ENCODE measurements at places on chromosomes 5 and 9. TPM values are rescaled to one million over a fixed set of nuclear protein-coding genes. Genes with fewer than 3 reads are reported as not detected.

SLC28A3 gene
- 0.26 TPM for total RNA-seq

ZNF354B gene
- 23.6 TPM for total RNA-seq

IL12B gene
- not detected for total RNA-seq

SPINK13 gene
- not detected for total RNA-seq

AK8 gene
- 2.0 TPM for total RNA-seq

- peaks cover 21% of the 10 kb centered on the region for H3K27me3 ChIP-seq
- H3K36me3 ChIP-seq: peaks cover 5% of the 10 kb centered on the region
- no peak for DNase-seq
- peaks cover 23% of the 10 kb centered on the region for H3K4me1 ChIP-seq
Observed at GRCh38 chr5:77210964-77211690, 647 bp downstream of the PDE8B start.

GRCh38 chr5:29240379-29240778 lies 1953.1 kb upstream of the CDH6 start:
- H3K4me3 ChIP-seq: no peak overlapping the region
- no peaks in the 10 kb centered on the region for H3K4me1 ChIP-seq
- no peaks in the 10 kb centered on the region for H3K27me3 ChIP-seq

DNA sequence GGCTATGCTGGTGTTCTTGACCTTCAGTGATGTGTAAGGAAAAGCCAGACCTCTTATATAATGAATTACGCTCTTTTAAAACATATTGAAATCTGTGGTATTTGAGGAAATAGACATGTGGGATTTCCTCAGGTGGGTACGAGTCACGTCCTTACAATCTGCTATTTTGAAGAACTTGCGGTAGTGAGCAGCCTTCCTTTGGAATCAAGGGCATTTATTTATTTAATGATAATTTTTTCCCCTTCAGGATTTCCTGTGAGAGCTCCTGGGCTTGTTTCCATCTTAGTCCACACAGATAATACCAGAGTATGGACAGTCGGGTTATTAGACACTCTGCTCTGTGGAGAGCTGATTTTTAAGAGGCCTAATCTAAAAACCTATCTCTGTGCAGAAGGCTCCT lies 167.9 kb downstream of the ARHGEF28 start:
- H3K4me1 ChIP-seq: peaks cover 22% of the 10 kb centered on the region
- H3K36me3 ChIP-seq: no peaks in the 10 kb centered on the region
- no peak overlapping the region for H3K4me3 ChIP-seq
- H3K27ac ChIP-seq: peak overlapping the region; percentile 11
- DNase-seq: no peak

DNA sequence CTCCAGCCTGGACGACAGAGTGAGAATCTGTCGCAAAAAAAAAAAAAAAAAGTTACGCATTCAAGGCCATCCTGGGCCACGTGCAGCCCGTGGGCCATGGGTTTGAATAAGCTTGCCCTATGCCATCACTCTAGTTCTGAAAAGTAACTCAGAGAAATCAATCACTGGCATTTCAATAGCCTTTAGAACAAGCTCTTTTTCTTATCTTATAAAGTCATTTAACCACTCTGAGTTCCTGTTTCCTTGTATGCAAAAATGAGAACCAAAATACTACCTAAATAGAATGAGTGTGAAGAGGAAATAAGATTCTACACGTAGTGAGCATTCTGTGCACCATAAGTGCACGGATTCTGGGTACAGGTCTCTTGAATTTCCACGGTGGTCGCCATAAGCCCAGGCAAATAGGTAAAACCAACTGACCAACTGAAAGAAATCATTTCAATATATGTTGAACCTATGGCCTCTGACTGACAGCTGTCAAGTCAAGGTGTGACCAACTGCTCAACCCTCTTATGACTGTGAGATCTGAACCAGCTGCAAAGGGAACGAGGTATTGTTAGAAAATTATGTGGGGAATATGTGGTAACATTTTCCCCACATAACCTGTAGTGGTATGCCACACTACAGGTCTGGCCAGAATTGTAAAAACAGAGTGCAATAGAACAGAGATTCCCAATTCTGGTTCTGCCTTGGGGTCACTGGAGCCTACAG lies 143.9 kb upstream of the LHFPL2 start:
- no peaks in the 10 kb centered on the region for H3K27me3 ChIP-seq
- no peak overlapping the region for H3K27ac ChIP-seq
- no peaks in the 10 kb centered on the region for H3K36me3 ChIP-seq
- no peak for DNase-seq
- H3K4me1 ChIP-seq: peaks cover 13% of the 10 kb centered on the region

DNA sequence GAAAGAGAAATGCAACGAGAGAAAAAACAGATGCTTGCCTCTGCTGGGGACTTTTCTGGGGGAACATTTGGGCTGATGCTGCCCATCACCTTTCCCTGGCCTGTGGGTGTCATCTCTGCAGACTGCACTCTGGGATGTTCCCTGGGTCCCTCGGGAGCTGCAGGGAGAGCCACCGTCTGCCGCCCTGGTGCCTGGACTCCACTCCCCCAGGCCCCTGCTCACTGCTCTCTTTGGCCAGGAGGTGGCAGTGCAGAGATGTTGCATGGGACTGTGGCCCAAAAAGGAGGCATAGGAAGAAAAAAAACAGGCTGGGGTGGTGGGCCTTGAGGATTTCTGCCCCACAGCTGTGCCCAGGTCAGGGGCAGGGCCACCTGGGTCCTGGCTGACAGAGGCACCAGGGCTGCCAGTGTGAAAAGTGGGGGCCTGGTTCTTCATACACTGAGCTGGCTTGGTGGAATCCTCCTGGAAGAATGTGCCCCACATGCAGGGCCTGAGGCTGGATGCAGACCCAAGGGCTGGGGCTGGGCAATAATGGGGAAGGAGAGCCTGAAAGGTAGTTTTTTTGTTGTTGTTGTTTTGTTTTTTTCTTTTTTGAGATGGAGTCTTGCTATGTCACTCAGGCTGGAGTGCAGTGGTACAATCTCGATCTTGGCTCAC lies 353.6 kb downstream of the SLIT3 start:
- no peak overlapping the region for H3K27ac ChIP-seq
- peak; percentile 76 for DNase-seq
- H3K27me3 ChIP-seq: peaks cover 3% of the 10 kb centered on the region
- H3K36me3 ChIP-seq: no peaks in the 10 kb centered on the region
- H3K4me3 ChIP-seq: no peak overlapping the region

- no peak for DNase-seq
- H3K36me3 ChIP-seq: no peaks in the 10 kb centered on the region
- H3K27me3 ChIP-seq: peaks cover 2% of the 10 kb centered on the region
- no peaks in the 10 kb centered on the region for H3K4me1 ChIP-seq
- no peak overlapping the region for H3K27ac ChIP-seq
Observed at GRCh38 chr9:36903541-36904435, 130.3 kb downstream of the PAX5 start.

- no peaks in the 10 kb centered on the region for H3K36me3 ChIP-seq
- DNase-seq: no peak
- H3K27me3 ChIP-seq: peaks cover 1% of the 10 kb centered on the region
- no peak overlapping the region for H3K27ac ChIP-seq
Observed at GRCh38 chr9:97573482-97574073, 59.6 kb downstream of the TSTD2 start.

GRCh38 chr5:116754556-116754955 lies 179.9 kb upstream of the SEMA6A start:
- H3K4me1 ChIP-seq: no peaks in the 10 kb centered on the region
- H3K36me3 ChIP-seq: peaks cover 6% of the 10 kb centered on the region
- DNase-seq: no peak
- H3K27ac ChIP-seq: no peak overlapping the region
- H3K27me3 ChIP-seq: no peaks in the 10 kb centered on the region

DNA sequence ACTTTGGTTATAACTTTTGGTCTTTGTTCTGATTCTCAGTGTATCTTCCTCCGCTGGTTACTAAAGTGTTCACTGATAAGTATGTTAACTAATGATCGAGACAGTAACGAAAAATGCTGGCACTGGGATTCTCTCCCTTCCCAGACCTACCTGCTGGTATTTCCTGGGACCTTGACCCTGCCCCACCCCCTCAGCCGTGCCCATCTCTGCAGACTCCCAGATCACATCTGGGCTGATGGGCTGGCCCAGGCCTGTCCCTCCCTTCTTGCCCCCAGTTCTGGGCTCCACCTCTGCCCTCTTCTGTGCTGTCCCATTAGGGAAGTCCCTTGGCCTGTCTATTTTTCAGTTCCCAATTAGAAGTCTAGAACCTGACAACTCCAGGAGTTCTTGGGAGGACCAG lies 46.9 kb downstream of the NEURL1B start:
- H3K27me3 ChIP-seq: peaks cover 15% of the 10 kb centered on the region
- H3K4me1 ChIP-seq: peaks cover 17% of the 10 kb centered on the region
- H3K36me3 ChIP-seq: no peaks in the 10 kb centered on the region
- no peak overlapping the region for H3K4me3 ChIP-seq
- no peak for DNase-seq

DNA sequence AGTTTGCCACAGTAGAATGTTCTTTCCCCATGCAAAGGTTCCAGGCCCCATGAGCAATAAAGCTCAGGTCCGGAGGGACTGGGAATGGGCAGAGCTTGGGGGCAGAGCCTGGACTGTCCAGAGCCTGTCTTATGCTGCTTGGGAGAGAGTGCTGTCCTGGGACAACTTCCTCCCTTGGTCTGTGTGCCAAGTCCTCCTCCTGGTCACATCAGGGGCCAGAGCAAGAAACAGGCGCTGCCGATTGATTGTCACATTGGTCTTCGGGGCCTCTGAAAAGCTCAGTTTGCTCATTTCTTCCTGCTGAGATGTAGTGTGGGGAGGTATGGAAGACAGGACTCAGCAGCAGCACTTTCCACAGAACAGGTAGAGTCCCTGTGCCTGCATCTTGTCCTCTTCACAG lies 54.0 kb upstream of the FCN1 start:
- no peak overlapping the region for H3K4me3 ChIP-seq
- DNase-seq: no peak
- H3K4me1 ChIP-seq: no peaks in the 10 kb centered on the region
- no peaks in the 10 kb centered on the region for H3K36me3 ChIP-seq
- H3K27ac ChIP-seq: no peak overlapping the region

DNA sequence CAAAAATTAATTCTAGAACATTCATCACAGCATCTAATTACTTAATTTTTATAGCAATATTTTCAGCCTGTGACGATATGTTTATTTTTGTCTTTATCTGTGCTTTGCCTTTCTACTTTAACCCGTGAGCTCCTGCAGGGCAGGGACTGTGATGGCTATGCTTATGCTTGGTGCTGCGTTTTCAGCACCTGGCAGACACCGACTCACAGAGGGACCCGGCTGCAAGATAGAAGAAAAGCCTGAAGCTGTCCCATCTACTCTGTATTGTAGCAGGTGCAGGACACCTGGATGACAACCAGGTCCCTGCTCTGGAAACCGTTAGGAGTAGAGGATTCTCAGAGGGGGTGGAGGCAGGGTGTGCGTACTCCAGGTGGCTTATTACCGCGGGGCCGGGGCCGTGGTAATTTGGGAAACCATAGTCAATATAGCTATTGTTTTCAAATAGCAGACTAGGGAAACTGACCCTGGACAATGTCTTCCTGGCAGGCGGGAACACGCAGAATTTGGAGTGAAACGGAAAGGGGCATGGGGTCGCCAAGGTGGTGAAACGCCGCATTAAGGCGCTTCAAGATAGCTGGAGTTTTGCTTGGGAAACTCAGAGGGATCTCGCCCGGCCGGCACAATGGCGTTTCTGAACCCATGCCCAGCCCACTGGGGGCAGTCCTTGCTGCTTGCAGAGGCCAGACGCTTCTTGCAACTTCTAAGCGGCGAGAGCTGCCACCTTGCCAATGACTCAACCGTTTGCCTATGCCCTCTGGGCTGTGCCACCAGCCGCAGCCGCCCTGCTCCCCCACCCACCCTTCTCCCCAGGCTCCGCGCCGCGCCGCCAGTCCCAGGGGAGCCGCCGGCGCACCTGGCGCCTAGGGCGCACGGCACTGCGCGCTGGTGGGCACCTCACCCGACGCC lies 140.1 kb upstream of the PALM2AKAP2 start:
- H3K4me1 ChIP-seq: peaks cover 4% of the 10 kb centered on the region
- H3K36me3 ChIP-seq: no peaks in the 10 kb centered on the region
- DNase-seq: peak; percentile 28
- H3K27ac ChIP-seq: no peak overlapping the region
- H3K27me3 ChIP-seq: peaks cover 9% of the 10 kb centered on the region

- H3K27ac ChIP-seq: no peak overlapping the region
- H3K27me3 ChIP-seq: peaks cover 2% of the 10 kb centered on the region
- H3K36me3 ChIP-seq: no peaks in the 10 kb centered on the region
- H3K4me1 ChIP-seq: peaks cover 3% of the 10 kb centered on the region
- DNase-seq: no peak
Observed at GRCh38 chr5:115948091-115948534, 14.2 kb upstream of the LVRN start.

DNA sequence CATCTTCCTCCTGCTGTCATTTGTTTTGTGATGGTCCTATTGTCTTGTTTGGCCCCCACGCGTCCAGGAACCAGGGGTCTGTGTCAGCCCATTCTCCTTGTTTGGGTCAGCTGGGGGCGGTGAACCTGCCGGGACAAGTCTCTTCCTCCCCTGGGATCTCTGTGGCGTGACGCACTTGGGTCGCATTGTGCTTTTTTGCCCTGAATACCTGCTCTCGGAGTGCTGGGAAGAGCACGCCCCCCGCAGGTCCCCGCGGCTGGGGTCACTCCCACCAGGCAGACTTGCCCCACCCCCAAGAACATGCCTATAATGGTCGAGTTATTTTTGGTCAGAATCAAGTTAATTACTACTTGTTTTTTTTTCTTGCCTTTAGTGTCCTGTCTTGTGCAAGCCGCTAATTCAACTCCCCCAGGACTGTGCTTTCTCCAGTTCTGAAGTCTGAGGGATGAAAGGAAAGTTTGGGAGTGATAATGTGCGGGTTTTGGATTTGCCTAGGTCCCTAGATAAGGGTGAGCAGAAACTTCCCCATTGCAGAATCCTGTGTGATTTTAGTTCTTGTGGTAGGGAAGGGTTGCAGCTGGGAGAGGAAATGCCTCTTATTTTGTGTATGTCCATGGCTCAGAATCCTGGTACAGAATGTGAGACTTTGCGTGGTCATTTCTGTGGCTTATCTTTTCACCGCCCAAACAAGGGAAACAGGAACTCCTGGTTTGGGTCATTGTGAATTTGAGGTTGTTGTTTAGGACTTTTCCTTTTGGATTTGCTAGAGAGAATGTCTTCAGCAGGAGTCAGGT lies 789 bp downstream of the ACER2 start:
- H3K27ac ChIP-seq: peak overlapping the region; percentile 90
- H3K27me3 ChIP-seq: peaks cover 12% of the 10 kb centered on the region
- H3K4me3 ChIP-seq: peak overlapping the region; percentile 98
- peaks cover 13% of the 10 kb centered on the region for H3K4me1 ChIP-seq

DNA sequence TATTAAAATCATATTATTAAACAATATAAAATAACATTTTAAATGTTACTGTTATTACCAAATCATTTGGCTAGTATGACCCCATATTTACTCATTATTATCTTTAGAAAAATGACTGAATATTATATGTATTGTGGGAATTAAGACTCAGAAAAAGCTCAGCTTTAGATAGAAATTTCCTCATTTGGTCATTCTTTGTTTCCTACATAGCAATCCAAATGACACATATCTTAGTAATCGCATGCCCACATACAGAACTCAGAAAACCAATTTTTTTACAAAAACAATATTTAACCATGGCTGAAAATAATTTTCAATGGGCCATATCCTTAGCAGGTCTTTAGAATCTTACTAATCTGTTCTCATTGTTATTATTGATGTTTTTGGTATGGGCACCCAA lies 53.8 kb upstream of the TSLP start:
- no peak overlapping the region for H3K4me3 ChIP-seq
- no peak for DNase-seq
- no peaks in the 10 kb centered on the region for H3K36me3 ChIP-seq
- H3K4me1 ChIP-seq: no peaks in the 10 kb centered on the region
- no peaks in the 10 kb centered on the region for H3K27me3 ChIP-seq
- H3K27ac ChIP-seq: no peak overlapping the region
